Urothelium cell line (cell line): ENCODE measurements at places on chromosomes 2 and 18.

DNA sequence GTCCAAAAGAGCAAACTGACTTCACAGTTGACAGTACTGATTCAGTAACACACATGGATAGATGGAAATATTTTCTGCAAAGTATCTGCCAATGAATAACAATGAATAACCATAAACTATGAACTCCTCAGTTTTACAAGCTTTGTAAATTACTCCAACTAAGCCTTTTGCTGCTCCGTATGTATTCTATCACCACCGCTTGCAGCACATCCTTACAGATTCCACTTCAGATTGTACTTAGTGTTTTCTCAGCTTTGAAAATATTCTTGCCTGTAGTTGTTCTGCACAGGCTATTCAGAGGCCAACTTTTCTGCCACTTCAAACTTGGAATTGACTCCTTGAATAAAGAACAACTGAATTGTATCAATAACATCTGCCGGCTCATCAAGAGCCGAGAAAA lies 36.2 kb downstream of the TLK1 start:
- DNase-seq: no peak

DNA sequence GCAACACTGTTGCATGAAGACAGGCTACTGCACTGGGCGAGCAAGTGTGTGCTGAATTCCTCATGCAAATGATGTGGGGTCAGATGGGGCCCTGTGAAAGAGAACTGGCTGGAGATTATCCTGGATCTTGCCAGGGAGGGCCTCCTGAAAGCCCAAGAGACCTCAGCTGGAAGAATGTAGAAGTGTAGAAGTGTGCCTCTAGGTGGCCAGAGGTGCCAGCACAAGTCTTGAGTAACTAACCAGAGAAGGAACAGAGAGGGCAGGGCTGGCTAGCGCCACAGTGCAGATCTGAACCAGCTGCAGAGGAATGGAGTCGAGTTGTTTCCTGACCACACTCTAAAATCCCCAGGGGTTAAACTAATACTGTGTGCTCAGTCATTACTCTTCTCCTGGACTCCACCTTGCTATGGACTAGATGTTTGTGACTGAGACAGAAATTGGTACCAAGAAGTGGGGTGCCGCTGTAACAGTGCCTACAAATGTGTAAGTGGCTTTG lies 399.3 kb downstream of the LRATD1 start:
- DNase-seq: no peak

GRCh38 chr2:156332284-156332533 lies 312 bp downstream of the NR4A2 start:
- DNase-seq: no peak

- no peak for DNase-seq
Observed at GRCh38 chr2:217070043-217070430, 210.2 kb upstream of the TNP1 start.

GRCh38 chr2:136238286-136239078 lies 120.5 kb upstream of the CXCR4 start:
- peak; percentile 32 for DNase-seq

GRCh38 chr18:49207361-49207760 lies 253.1 kb downstream of the DYM start:
- peak; percentile 51 for DNase-seq

- DNase-seq: peak; percentile 59
Observed at GRCh38 chr18:63155169-63155852, 164.3 kb downstream of the BCL2 start.

DNA sequence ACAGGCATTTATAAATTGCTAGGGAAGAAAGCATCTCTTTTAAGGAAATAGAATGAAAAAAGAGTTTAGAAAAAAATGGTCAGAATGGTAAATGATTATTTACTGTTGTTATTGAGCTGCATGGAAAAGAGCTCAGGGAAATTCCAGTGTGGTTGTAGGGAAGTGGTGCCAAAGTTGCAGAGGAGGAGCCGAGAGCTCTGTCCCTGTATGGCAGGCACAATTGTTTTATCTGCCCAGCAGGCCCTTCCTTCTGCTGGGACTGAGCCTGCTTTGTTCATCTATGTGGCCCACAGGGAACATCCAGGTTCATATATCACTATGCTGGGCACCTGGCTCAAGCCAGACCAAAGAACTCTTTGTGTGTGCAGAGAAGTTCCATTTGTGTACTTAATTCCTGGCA lies 80.8 kb upstream of the AGAP1 start:
- no peak for DNase-seq

DNA sequence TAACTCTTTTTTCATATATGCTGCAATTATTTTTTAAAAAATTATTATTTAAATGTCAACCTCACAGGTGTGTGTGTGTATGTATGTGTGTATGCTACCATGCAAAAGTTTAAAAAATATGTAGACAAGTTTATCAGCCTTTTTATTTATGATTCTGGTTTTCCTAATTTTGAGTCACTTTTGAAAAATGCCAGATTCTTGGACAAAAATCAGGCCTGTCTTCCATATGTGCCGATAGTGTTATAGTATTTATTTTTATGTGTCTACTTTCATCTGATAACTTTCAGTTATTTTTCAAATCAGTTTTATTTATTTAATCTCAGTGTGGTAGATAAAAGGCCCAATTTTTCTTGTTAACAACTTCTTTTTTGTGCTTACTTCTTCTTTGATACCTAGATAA lies 176.2 kb downstream of the RDH14 start:
- no peak for DNase-seq

DNA sequence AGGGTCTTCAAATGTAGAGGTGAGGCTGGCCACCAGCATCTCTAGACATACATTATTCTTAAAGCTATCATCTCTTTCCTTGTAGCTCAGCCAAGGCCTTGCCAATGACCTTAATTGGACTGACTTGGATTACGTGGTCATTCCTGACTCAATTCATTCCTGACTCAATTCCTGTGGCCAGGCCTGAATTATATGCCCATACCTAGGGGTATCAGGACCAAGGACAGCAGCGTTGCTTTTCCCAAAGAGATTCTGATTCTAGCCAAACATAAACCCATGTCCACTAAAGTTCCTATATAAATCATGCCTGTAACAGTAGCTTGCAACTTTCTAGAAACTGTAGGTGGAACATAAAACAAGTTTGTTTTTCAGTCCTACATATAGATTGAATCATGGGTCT lies 231.7 kb downstream of the ARL6IP6 start:
- peak; percentile 41 for DNase-seq

GRCh38 chr2:160695402-160696086 lies 201.9 kb upstream of the RBMS1 start:
- peak; percentile 21 for DNase-seq

GRCh38 chr18:9941660-9942059 lies 27.8 kb downstream of the VAPA start:
- DNase-seq: no peak

DNA sequence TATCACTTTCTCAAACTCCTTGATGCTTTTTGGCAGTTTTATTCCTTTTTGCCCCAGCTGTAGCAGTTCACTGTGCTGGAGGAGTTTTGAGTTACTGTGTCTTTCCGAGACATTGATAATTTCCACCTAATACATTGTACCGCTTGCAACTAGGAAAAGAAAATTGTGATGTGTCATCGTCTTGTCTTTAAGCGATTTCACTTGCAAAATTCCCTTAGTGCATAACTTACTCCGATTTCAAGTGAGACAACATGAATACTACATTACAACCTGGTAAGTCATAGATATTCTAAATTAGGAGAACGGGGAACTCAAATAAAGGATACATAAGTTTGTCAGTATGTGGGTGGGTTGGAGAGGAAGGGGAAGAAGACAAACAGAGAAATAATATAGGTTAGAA lies 340.5 kb upstream of the KYNU start:
- DNase-seq: no peak

GRCh38 chr2:58428096-58429013 lies 187.2 kb upstream of the FANCL start:
- DNase-seq: peak; percentile 57

DNA sequence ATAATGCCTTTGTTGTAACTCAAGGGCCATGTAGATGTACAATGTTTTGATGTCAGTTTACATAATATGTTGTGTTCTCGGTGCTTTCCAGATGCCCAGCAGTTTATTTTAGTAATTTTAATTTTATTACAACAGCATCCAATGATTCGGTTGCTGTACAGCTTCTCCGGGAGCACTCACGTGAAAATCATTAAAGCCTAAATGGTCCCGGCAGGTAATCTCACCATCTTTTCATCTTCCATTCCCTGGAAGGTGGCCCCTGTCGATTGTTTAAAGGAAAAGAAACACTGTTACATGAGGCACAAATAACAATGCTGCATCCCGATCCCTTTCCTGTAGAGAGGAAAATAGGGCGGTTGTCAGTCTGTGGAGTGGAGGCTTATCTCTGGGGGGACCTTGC lies 498.1 kb downstream of the SLC4A3 start:
- DNase-seq: no peak

DNA sequence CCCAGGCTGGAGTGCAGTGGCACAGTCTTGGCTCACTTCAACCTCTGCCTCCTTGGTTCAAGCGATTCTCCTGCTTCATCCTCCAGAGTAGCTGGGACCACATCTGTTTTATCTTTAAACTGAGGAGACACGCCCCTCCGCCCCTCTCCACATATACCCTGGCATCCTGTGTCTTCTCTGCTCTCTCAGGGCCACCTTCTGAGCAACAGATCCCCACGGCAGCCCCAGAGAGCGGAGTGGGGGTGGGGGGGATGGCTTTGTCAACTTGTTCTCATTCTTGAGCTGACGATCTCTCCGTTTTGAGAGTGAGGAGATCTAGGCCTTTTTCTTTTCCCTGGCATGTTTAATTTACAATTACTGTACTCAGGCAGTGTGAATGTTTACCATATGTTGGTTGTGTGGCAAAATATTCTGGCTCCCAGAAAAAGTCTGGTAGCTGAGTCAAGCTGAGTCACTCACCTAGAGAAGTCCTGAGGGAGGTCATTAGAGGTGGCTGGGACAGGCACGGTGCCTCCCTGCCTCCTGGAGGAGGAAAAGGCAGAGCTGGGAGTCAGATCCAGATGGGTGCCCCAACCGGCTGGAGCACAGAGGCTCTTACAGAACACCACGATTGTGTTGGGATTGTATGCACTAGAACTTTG lies 19.5 kb upstream of the ID2 start:
- peak; percentile 81 for DNase-seq

DNA sequence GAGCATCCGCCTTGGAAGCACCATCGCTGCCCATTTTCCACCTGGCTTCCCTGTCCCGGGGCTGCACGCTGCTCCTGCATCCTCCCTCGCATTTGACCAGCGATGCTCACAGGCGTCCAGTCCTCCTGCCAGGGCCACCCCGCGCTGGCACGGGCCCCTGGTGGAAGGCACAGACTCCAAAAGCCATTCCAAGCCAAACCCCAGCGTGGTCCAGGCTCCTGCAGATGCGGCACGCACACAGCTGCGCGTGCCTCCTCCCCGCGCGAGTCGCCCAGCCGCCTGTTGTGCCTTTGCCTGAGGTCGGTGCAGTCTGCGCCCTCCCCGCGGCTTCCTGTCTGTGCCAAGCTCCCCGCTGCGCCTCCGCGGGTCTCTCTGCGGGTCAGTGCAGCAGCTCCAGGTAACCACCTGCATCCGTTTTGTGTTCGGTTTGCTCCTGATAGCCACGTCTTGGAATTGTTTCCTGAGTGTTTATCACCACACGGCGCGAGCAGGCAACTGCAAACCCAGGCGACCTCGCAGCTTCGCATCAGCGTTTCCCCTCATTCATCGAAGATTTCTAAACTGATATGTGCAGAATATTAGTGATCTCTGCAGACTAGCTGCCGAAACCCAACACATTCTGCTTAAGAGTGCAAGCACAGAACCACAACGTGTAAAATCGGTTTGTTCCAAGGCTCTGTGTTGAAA lies 65.2 kb upstream of the SALL3 start:
- DNase-seq: peak; percentile 40

- DNase-seq: no peak
Observed at GRCh38 chr2:70939839-70940580, 4.3 kb downstream of the ATP6V1B1 start.

DNA sequence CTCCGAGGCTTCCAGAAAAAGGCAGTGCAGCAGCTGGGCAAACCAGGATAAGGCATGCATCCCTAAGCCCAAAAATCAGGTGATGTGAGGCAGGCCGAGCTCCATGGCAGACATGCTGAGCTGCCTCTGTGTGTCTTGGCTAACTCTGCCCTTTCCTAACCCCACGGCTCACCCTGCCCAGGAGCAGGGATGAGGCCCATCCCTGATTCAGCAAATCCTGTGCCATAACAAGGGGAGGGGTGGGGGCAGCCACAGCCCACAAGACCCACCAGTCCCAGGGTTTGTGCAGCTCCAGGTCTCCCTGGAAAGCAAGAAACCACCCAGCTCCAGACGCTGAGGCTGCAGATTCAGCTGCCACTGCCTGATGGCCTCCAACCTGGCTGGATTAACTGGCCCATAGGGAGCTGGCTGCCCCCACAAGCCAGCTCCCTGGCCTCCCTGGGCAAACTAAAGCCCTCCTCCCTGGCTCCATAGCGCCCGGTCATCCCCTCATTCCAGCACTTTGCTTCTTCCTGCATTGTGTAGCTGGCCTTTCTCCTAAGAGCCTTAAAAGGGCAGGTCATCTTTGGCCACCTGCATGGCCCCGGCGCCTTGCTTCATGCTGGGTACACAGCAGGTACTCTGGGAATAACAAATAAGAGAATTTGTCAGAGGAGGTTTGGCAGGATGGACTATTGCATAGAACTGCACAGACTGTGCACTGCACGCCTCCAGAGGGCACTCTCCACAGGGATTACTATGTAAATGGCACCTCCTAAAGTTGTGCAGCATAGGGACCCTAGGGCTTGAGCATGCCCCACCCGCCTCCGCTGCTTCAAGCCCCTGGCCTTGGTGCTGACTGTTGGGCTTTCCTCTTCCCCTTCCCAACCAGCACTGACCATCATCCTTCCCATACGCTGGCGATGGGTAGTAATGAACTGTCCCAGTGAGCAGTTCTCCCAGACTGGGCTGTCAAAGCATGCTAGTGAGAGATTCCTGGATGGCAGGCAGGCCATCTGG lies 10.7 kb downstream of the STEAP3 start:
- no peak for DNase-seq

GRCh38 chr2:101737478-101738255 lies 40.2 kb downstream of the MAP4K4 start:
- no peak for DNase-seq

DNA sequence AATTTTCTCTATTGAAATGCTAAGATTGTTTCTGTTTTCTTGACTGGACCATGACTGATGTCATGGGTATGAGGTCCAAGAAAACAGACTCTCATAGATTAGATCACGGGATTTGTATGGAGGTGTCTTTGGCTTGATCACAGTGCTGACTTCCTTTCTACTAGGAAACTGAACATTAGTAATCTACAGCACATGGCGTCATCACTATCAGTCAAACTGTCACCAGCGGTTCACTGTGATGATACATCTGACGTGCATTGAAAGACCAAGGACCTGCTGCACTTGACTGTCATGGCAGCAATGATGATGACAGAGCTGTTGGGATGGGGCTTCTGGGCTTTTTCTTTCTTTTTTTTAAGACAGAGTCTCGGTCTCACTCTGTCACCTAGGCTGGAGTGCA lies 28.2 kb upstream of the IMPA2 start:
- no peak for DNase-seq
